Esophagus squamous epithelium (tissue), 5 donors: ENCODE measurements at places on chromosomes 5 and 9. TPM values are rescaled to one million over a fixed set of nuclear protein-coding genes. Genes with fewer than 3 reads are reported as not detected.

The TGFBI gene
- 57.4 TPM for total RNA-seq

The SEMA4D gene
- total RNA-seq, result 12.8 TPM

The MOB3B gene
- total RNA-seq, result 6.3 TPM

- no peak for DNase-seq
These were observed 40.4 kb downstream of the ZNF608 start for GRCh38 chr5:124706051-124706450.

- no peak for DNase-seq
These were observed 1.9 kb downstream of the LRRC26 start for GRCh38 chr9:137167747-137168572.

DNA sequence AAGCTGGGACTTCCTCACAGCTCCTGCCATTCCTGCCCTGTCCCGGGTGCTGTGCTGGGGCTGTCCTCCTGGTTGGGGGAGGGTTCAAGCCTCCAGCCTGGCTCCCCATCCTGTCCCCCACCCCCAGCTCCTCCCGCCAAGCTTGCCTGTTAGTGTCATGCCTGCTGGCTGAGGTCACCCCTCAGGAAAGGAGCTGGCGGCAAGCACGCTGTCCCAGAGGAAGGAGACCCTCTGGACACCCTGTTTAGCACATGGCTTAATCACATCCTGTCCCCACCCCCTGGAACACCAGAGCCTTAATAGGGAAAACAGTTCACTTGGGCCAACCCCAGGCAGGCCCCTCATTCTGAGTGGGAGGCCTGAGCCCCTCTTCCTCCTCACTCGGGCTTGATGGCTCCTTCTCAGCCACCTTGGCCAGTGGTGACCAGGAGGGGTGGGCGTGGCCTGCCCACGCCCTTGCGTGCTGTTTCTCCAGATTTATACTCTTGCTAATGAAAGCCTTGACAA lies 9.2 kb upstream of the PHYHD1 start:
- DNase-seq, result no peak

DNA sequence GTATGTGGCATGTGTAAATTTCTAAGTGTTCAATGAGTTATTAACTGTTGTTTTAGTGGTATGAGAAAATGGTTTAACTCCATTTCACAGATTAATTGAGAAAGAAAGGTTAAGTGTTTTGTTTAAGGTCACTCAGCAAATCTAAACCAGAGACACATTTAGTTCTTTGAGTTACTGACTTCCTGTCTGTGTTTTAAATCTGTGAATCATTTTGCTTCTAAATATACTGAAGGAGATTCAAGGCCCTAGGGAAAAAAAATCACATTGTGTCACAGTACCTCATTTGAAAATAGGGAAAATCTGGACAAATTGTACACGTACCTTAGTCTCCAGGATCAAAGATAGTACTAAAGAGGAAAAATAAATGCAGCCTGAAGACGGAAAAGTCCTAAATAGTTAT lies 368.2 kb downstream of the TMEM161B start:
- no peak for DNase-seq

DNA sequence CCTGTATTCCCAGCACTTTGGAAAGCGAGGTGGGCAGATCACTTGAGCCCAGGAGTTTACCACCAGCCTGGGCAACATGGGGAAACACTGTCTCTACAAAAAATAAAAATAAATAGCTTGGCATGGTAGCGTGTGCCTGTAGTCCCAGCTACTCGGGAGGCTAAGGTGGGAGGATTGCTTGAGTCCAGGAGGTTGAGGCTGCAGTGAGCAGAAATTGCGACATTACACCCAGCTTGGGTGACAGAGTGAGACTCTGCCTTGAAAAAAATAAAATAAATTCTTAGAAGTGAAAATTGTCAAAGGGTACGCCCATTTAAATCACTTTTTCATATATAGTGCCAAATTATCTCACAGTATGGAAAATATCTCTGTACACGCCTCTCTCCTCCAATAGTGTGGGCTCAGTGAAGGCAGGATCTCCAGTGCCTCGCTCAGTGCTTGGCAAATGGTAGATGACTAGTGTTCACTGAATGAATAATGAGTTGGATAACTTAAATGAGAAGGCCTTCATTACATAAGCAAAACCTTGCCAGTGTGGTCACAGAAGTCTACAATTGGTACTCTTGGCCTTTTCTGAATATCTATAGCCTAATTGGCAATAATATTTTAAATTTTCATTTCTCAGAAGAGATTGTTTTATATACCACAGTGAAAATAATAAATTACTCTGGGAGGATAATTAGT lies 9.4 kb upstream of the CCL28 start:
- no peak for DNase-seq

GRCh38 chr5:141095263-141095641 lies 837 bp downstream of the PCDHB2 start:
- no peak for DNase-seq

- DNase-seq, result no peak
These were observed 924.3 kb upstream of the CDH10 start for GRCh38 chr5:25568989-25569625.

DNA sequence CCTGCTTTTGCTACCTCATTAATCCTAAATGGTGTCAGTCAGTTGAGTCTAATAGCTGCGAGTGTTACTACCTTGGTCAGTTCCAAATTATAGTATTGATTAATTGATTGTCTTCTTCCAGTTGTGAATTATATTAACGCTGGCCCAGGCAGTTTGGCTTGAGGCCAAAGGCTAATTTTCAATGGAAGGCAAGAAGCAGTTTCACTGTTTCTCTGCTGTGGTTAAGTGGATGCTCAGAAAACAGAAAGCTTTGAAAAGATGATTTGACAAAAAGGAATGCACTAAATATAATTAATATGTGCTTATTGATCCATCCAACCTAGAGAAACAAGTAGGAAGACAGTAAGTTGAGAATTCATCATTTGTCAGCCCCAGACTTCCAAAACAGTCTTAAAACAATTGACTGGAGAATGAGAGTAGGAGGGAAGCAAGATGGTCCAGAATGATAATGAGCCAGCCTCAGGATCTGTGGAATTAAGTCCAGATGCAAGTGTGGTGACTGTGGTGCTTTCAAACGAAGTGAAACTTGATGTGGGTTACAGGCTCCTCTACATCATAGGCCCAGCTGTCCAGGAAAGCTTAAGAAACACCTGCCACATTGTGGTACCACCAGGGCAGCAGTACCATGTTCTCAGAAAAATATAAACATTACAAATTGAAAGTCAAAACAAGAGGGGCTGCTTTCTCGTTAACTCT lies 1371.0 kb upstream of the DMAC1 start:
- no peak for DNase-seq

DNA sequence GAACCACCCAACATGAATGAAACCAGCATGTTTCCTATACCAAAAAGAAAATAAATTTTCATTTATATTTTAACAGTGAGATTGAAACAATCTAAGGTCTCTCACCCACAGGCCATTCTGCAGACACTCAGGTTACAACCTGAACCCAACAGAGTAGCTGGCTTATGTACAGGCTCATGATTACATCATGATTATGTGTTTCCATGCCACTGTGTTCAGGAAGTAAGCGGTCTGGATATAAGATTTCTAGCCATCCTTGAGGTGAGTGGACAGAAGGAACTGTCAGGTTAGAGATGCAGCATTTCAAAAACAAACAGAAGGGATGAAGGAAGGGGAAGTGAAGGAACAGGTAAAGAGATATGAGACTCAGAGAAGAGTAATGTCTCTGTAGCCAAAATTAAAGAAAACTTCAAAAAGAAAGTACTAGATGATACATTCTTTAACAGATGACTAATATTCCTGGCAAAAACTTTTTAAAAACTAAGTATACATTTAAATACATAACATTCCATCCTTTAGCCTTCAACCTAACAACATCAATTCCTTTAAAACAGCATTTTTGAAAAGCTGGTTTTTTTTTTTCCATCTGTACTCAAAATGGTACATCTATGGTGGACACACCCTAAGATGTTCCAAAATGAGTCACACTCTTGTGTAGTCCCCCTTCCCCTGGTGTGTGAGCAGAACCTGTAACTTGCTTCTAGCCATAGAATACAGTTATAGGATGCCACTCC lies 119.8 kb downstream of the LPAR1 start:
- no peak for DNase-seq

The ZFAND5 gene
- total RNA-seq, result 203 TPM

GRCh38 chr9:34171753-34172535 lies 6.9 kb upstream of the UBAP1 start:
- DNase-seq, result no peak

- DNase-seq, result no peak
These were observed 5.7 kb upstream of the ADRB2 start for GRCh38 chr5:148820461-148821395.

- DNase-seq, result no peak
These were observed 1.8 kb downstream of the IL6ST start for GRCh38 chr5:55993013-55993412.

GRCh38 chr5:137573376-137573775 lies 74.2 kb upstream of the SPOCK1 start:
- no peak for DNase-seq

DNA sequence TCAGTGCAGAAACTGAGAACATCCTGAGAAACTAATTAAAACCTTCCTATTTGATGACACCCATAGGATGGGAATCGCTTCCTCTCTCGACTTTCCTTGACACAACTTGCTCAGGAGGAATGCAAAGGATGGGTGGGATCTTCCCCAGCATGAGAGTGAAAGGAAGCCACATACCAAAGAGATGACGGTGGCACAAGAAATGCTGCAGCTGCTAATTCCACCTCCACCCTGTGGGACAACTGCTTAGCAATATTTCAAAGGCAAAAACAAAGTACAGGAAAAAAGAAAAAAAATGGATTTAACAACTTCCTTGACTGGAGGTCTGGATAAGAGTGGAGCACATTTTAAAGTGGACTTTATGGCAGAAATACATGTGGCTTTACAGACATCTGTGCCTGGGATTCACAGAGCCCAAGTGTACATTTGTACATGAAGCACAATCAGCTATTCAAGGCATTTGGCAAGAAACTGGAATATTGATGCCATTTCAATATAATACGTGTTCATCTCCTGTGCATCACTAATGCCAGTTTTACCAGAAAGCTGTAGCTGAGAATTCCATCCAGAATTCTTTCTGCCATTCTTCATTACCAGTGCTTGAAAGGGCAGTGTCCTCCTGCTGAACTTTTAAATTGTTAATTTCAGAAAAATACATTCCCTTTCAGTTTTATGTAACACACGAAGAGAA lies 359.2 kb upstream of the ACTBL2 start:
- no peak for DNase-seq

DNA sequence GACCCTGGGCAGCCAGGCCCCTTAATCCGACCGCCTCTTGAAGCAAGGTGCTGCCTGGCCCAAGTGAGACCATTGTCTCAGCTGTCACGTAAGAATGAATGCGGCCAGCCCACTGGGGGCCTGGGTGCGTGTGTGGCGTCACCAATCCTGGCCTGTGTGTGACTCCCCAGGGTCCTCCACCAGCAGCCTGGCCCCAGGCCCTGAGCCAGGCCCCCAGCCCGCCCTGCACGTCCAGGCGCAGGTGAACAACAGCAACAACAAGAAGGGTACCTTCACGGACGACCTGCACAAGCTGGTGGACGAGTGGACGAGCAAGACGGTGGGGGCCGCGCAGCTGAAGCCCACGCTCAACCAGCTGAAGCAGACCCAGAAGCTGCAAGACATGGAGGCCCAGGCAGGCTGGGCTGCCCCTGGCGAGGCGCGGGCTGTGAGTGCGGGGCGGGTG lies 124.2 kb downstream of the WNK2 start:
- DNase-seq, result no peak

DNA sequence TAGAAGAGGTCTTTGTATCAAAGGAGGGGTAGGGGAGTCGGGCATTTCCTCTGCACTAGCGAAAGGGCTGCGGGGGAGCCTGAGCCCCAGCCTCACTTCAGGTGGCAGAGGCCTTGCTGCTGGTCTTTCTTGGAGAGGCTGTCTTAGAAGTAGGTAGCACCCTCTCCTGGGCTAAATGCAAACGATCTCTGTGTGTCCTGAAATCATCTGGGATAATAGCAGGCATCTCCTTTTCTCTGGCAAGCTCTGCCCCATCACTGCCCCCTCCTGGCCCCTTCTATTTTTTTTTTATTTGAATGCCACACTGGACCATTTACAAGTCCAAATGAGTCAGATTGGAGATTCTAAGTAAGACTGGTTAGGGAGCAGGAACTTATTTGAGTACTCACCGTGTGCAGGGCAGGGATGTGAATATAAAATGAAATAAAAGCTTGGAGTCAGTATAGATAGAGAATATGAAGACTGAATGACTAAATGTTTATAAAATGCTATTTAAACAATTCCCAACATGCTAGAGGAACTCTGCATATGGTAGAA lies 137.1 kb downstream of the FGF1 start:
- no peak for DNase-seq

The MAP1B gene
- 8.2 TPM for total RNA-seq

GRCh38 chr5:138275379-138275782 lies 960 bp upstream of the GFRA3 start:
- DNase-seq, result no peak

DNA sequence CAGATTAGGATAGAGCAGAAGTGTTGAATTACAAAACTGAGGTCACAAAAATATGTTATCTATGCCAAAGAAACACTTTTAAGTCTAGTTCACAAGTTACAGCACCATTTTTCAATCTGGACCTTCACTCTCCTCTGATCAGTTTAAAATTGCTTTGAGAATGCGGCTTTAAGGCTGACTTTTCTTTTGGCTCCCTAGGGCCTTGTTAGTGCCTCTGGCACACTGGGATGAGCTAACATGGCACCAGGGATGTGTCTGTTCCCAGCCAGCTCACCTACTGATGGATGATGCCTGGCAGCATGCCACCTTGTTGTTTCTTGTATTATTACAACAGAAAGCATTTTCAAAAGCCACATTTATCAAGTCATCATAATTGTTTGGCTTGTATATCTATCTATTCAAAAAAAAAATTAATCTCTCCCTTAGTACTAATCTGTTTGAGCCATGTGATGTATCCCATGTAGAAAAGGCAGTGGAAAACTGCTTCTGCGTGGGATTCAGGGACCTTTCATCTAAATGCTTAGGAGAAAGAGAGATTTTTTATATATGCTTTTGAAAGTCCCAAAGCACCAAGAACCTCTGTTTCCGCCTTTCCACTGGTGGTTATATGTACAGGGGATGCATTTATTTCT lies 46.6 kb downstream of the ADAMTSL1 start:
- no peak for DNase-seq

The LRRC14B gene
- not detected for total RNA-seq

GRCh38 chr5:43369651-43370050 lies 42.5 kb downstream of the CCL28 start:
- no peak for DNase-seq

GRCh38 chr5:108528655-108529054 lies 146.8 kb upstream of the FBXL17 start:
- no peak for DNase-seq

DNA sequence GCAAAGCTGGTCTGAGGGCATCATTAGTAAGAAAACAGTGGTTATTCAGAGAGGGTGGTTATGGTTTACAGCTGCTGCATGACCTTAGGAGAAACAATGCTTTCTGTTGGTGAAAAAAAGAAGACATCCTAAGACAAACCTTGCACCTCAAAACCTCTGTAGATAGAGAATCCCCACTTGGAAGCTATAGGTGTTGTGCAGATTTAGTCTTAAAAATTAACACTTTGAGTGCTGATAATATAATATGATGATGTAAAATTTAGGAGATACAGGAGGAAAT lies 1.4 kb upstream of the PTTG1 start:
- DNase-seq, result no peak

The PCSK1 gene
- 1.1 TPM for total RNA-seq
